Glomerular endothelial cell (primary cell): ENCODE measurements at places on chromosomes 7 and 10. TPM values are rescaled to one million over a fixed set of nuclear protein-coding genes. Genes with fewer than 3 reads are reported as not detected.

Gene FEZF1
- not detected in 2 replicates for total RNA-seq

Gene SORBS1
- 4.2 and 4.7 TPM in 2 replicates for total RNA-seq

Gene ZNF438
- 6.9 and 9.3 TPM in 2 replicates for total RNA-seq

Gene SEC61G
- 345 and 495 TPM in 2 replicates for total RNA-seq
